GM12864 (cell line): ENCODE measurements at places on chromosomes 1 and 21.

DNA sequence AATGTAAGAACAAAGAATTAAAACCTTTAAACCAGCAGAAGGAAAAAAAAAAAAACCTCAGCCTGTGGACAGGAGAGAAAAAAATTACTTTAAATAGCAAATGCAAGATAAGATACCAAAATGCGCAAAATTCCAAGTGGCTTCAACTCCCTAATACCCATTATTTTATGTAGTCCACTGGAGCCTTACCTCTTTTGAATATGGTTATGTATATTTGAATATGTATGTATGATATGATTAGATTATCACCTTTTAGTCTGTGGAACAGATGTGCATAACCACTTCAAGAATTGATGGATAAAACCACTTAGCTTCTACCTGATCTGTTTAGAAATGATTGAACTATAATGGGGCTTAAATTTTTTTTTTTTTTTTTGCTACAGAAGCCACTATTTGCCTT lies 52.4 kb upstream of the C1orf115 start:
- no peak for DNase-seq

- DNase-seq: no peak
These were observed 11.3 kb upstream of the RIPK4 start for GRCh38 chr21:41777951-41778815.

GRCh38 chr1:107095647-107096046 lies 39.2 kb downstream of the PRMT6 start:
- DNase-seq: no peak

DNA sequence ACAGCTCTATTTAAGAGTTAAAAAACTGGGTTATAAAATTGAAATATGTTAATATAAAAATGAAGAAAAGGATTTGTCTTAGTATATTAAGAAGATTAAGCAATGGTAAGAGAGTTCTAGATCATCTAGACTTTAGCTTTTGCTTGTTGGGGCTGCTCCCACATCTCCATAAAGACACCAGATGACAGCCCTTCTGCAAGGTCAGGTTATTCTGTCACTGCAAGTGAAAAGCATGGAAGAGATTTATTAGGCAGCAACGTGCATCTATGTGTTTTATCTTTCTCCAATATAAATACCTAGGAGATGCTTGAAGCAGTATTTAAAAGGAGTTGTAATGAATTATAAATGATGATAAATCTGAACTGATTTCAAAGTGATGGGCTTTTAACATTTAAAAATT lies 1560.4 kb downstream of the AMY1C start:
- no peak for DNase-seq

GRCh38 chr1:71269179-71269578 lies 188.3 kb upstream of the ZRANB2 start:
- no peak for DNase-seq

DNA sequence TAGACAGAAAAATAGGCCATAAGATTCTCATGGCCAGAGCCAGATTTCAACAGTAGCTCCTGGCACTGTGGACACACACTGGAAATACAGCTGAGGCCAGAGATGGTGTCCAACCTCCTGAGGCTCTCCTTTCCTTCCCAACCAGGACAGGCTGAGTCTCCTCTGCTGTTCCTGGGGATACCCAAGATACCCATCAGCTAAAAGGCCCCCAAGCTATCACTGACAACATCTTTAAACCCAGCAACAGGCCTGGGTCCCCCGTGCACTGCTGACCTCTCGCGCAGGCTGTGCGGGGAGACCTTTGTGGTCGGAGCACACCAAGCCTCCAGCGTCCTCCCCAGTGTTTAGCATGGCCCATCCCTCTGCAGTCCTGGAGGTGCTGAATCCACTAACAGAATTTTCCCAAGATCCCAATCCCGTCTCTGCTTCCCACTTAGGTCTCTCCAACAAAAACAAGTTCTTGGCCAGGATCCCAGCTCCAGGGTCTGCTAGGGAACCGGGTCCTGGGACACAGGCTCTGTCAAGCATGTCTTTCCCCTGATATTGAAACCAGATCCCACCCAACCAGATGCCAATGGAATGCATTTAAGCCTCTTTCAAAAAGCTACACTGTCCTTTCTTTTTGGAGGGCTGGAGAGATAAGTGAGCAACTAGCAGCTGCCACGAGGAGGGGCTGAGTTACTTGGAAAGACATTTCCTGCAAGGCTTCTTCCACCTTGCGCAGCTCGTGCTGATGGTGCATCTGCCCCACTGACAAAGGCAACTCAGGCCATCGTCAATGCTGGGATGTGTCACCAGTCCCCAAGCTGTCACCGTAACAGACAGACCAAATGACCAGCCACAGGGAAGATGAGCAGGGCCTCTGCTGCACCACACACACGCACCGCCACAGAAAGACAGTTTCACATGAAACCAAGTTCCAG lies 73.2 kb downstream of the BCAR3 start:
- DNase-seq: no peak

DNA sequence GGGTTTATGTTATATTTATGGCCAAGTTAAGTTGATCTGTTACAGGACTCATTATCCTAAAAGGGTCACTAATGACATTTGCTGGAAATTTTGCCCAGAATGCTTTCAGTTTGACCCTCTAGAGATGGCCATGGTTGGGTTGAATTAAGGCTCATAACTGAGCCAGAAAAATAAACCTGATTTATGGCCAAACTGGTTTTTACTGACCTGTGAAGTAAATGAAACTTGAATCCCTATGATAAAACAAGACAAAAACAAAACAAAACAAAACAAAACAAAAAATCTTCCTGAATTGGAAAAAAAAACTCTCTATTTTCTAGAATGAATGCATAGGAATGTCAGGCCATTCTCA lies 72.5 kb upstream of the CLDN14 start:
- DNase-seq: no peak

- DNase-seq: no peak
These were observed 710 bp downstream of the KLHL20 start for GRCh38 chr1:173715538-173715844.

- no peak for DNase-seq
These were observed 15.1 kb downstream of the POU3F1 start for GRCh38 chr1:38031513-38031866.
